ENCODE measurements at places on chromosomes 16 and 17.

GRCh38 chr17:31466096-31466760 is 74.8 kb downstream of the RAB11FIP4 start:
- DNase-seq = no peak

GRCh38 chr17:3534881-3535252 is 22.7 kb downstream of the TRPV3 start:
- DNase-seq = no peak

DNA sequence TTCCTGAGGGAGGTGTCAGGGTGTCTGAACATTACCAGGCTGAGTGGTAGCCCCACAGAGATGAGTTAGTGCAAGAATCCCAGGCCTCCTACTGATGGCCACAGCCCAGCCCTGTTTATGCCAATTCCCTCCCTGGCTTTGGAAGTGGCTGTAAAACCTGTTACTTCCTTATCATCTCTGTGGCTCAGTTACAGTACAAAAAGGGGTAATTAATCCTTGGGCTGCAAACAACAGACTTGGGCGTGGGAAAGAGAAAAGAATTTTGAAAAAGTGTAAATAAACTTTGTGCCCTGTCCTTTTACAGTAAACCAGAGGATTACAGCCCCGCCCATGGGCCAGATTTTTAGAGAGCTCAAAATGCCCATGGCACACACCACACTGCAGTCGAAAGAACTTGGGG is 73.1 kb upstream of the AXIN2 start:
- no peak for DNase-seq

- no peak for DNase-seq
These were observed 18.4 kb upstream of the FBF1 start for GRCh38 chr17:75959051-75959838.

DNA sequence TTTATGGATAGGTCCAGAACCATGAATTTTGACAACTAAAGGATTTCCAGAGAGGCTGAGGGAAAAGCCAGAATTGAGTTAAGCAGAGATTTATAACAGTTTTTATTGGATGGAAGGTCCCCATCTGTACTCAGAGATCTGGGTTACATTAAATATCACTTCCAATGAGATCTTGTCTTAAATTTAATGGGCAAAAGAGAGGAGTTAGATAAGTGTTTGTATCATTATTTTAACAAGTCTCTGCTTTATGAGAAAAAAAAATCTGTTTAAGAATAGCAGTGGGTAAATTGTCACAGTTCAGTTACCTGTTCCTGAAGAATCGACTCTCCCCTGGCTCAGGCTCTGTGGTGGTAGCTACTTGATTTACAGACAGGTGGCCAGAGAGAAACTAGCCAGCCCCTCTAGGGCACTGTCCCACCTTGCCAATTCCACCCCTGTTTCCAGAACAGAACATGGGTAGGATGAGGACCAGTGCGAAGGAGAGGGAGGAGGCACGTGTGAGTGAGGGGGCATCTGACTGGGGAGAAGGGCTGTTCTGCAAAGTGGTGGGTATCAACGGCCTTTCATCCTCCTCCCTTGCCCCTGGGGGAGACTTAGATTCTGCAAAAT is 22.1 kb upstream of the CRHR1 start:
- no peak for DNase-seq

DNA sequence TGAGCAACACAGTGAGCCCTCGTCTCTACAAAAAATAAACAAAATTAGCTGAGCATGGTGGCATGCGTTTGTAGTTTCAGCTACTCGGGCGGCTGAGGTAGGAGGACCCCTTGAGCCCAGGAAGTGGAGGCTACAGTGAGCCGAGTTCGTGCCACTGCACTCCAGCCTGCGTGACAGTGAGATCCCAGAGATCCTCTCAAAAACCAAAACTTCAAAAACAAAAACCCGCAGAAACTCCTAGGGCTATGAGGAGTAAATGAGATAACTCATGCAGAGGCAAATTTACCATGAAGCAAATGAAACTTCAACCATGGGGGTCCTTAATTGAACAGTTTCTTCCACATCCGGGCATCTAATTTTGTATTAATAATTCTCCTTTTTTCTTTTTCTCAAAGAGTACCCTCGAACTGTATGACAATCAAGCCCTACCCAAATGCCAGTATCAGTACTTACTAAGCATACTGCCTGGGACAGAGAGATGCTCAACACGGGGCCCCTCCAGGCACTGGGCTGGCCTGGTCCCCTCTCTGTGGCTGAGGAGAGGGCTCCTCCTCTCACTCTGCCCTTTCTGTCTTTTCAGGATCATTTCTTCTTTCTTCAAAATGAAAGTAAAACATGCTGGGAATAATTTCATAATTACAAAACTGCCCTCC is 789 bp upstream of the PIPOX start:
- DNase-seq = no peak

GRCh38 chr16:57514791-57515600 is 21.4 kb downstream of the CCDC102A start:
- no peak for DNase-seq

DNA sequence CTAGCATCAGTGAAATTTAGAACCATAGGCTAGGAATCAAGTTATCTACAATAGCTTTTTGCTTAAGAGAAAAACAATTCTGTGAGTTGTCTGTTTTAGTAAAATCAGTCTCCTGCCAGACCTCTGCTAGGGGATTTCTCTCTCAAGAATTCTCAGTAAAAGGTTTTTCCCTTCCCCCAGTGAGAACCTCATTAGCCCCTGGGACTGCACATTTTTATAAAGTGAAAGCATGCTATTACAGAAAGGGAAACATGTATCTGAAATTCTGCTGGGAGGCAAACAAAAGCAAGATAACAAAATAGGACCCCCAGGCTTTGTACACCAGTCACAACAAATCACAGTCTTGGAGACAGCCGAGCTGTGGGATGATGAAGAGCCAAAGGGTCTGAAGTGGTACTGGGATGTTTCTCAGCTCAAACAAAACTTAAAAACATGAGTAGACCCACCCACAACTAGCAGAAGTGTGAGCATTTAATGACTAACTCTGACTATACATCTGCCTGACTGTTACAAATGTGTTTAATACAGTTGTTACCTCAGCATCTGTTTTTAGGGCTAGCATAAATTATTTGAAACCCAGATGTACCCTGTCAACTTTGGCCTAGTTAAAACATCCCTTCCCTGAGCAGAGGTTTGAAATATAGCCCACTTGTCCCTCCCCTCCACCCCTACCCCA is 20.0 kb upstream of the GLG1 start:
- no peak for DNase-seq

DNA sequence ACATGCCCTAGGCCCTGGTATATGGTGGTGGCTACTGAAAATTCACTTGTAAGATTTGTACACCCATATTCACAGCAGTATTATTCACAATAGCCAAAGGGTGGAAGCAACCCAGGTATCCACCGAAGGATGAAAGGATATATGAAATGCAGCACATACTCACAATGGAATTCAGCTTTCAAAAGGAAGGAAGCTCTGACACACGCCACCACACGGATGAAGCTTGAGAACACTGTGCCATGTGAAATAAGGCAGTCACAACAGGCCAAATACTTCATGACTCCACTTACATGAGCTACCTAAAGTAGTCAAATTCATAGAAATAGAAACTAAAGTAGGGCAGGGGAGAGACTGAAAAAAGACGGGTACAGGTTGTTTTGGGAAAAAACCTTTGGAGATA is 2.9 kb downstream of the XPO6 start:
- no peak for DNase-seq

GRCh38 chr17:43759836-43760235 is 1.2 kb upstream of the SOST start:
- DNase-seq = no peak

- DNase-seq = no peak
These were observed 43.4 kb downstream of the ZNF276 start for GRCh38 chr16:89764711-89765201.

- no peak for DNase-seq
These were observed 51.2 kb downstream of the SOX9 start for GRCh38 chr17:72171703-72172667.

DNA sequence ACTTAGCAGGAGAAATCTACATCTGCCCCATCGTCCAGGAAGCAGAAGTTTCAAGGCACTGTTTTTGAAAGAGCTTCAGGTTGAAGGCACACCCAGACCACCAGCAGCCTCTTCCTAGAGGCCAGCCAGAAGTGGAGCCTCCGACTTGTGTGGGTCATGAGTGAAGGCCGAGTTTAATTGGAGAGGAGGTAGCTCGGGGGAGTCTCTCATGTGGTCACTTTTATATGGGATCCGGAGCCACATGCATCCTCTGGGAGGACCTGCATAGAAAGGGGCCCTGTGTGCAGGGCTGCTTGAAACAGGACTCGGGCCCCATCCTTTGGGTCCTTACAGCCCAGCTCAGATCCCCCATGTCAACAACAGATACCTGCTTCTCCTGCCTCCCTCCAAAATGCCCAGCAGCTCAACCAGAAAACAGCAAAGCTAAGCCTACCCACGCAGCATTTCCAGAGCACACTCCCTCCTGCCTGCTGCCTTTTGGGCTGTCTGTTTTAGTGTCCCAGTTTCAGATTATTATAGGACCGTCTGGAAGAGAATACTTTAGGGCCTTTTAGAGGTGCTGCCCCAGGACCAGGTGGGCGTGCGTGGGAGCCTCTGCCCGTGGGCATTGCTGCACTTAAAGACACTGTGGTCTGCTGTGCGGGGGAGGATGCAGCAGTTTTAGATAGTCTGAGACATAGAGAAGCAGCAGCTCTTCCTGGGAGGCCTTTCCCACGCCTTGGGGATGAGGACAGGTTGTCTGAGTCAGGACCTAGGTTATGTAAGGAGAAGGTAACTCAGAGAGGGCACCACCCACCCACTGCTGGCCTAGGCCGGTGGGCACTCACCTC is 29.5 kb downstream of the MPRIP start:
- no peak for DNase-seq

- no peak for DNase-seq
These were observed 31.4 kb upstream of the ADCY7 start for GRCh38 chr16:50234771-50235556.

- no peak for DNase-seq
These were observed 113.0 kb upstream of the DYNLRB2 start for GRCh38 chr16:80427795-80428194.

- DNase-seq = no peak
These were observed 33.7 kb downstream of the MBTPS1 start for GRCh38 chr16:84082835-84083569.

- no peak for DNase-seq
These were observed 560 bp upstream of the RUSF1 start for GRCh38 chr16:31508706-31509195.

DNA sequence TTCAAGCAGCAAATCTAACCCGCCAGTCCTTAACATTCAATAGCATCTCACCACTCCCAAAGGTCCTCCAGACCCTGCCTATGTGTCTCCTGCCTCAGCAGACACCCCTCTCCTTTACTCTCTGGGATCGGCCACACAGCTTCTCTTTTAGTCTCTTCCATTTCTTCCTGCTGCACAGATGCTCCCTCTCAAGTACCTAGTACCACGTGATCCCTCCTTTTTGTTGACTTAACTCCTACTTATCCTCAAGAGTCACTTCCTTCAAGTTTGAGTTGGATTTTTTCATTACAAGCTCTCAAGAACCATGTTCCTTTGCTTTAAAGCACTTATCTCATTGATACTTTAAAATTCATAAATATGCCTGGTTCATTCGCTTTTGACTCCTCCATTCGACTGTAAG is 24.9 kb downstream of the AMFR start:
- no peak for DNase-seq

- DNase-seq = no peak
These were observed 39.1 kb downstream of the RMI2 start for GRCh38 chr16:11384184-11384955.

GRCh38 chr16:87966064-87966645 is 14.9 kb downstream of the BANP start:
- DNase-seq = no peak

DNA sequence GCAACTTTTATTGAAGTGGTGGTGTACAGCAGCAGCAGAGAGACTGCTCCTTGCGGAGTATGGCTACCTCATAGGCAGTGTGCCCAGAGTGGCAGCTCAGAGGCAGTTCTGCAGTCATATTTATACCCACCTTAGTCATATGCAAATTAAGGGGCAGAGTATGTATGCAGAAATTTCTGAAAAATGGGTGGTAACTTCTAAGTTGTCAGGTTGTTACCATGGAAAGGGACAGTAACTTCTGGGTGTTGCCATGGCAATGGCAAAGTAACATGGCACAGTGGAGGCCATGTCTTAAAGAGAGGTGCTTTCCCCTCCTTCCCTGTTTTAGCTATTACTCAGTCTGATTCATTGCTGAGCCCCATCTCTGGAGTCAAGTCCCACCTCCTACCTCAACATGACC is 53.4 kb downstream of the MEOX1 start:
- DNase-seq = no peak

- peak; percentile 16 for DNase-seq
These were observed 5.3 kb upstream of the HS3ST6 start for GRCh38 chr16:1923299-1924034.

GRCh38 chr16:86203557-86204275 is 304.8 kb downstream of the IRF8 start:
- no peak for DNase-seq

DNA sequence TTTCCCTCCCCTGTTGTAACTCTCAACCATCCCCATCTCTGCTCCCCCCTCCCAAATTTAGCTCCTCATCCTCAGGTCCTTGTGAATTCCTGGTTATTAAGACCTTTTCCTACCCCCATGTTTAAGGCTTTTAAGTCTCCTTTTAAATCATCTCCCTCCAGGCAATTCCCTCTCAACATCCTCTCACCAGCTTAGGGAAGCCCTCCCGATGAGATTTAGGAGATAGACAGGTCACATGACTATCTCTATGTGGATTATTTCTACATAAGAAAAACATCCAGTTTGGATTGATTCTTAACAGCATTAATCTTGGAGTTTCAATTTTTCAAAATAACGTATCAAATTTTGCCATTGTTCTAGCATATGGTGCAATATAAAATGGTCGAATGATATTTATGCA is 12.5 kb upstream of the WSB1 start:
- DNase-seq = no peak

DNA sequence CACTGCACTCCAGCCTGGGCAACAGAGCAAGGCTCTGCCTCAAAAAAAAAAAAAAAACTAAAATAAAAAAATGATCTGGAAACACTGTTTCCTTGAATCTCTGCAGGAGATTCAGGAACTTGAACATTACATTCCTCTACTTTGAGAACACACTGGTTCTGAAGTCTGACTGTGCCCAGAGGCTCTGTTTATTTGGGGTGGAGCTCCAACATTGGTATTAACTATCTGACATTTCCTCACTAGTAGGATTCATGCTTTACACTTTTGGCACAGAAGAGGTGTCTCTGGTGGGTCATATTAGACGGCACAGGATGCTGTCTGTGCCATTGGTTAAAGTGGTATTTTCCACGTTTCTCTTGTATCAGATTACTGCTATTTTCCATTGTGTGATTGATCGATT is 10.4 kb downstream of the SULT1A2 start:
- DNase-seq = no peak

- no peak for DNase-seq
These were observed 12.7 kb downstream of the NATD1 start for GRCh38 chr17:21240369-21241055.

- no peak for DNase-seq
These were observed 52.6 kb downstream of the NOS2 start for GRCh38 chr17:27747462-27748359.

DNA sequence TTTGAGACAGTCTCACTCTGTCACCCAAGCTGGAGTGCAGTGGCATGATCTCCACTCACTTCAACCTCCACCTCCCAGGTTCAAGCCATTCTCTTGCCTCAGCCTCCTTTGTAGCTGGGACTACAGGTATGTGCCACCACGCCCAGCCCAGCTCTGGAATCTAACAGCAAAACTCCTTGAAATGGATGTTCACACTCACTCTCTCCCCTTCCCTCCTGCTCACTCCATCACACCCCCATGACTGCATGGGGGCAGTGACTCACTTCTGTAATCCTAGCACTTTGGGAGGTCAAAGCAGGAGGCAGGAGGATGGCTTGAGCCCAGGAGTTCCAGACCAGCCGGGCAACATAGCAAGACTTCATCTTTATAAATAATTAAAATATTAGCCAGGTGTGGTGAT is 11.1 kb upstream of the TFAP4 start:
- no peak for DNase-seq

All from hematopoietic multipotent progenitor cell treated with erythropoietin and hydrocortisone succinate and interleukin-3 and kit ligand, for 17 days (in vitro differentiated cells).